Hematopoietic multipotent progenitor cell treated with erythropoietin and hydrocortisone succinate and interleukin-3 and kit ligand, for 8 days (in vitro differentiated cells): ENCODE measurements at places on chromosomes 6 and 20.

DNA sequence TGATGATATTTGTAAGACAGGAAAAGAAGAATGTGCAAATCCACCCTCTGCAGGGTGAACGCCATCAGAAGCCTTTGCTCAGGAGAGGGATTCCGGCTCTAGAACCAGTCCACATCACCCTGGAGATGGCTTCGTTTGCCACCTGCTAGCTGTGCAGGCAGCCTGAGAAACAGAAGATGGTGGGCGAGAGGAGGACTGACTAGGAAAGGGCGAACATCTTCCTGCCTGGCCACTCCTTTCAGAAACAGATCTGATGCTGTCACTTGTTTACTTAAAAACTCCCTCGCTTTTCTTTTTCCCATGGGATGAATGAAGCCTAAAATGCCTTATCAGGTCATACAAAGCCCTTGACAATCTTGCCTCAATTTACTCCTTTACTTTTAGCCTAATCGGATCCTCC is 1.2 kb downstream of the PTPRA start:
- DNase-seq = peak; percentile 27

DNA sequence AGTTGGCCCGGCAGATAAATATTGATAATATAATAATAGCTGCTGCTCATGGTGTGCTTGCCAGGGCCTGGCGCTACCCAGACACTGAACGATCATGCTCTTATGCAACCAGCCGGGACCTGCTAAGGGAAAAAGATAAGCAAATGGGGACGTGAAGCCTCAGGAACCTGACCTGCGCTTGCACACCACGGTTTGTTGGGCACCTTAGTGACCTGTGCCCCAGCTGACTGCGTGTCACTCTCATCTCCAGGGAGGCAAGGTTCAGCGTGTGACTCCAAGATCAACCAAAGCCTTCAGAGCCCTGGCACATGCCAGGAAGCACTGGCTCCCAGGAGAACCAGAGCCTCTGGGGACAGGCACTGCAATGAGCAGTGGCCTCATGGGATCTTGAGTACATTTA is 111.1 kb downstream of the AGPAT4 start:
- DNase-seq = no peak

DNA sequence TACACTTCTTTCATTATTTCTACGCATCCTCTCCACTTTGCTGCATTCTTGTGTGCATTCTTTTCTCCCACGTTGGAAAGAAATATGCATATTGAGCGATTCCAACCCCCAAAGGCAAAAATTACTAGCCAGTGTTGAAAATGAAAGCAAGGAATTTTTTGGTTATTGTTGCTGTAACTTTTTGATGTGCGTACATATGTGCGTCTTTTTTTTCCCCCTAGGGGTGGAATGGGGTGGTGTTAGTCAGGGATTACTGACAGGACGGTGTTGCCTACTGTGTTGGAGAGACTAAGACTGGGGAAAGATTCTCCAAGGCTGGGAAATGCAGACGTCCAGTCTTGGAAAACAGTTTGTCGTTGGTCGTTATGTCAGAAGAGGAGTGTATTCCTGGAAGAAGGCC is 44.2 kb upstream of the ESR1 start:
- DNase-seq = no peak

DNA sequence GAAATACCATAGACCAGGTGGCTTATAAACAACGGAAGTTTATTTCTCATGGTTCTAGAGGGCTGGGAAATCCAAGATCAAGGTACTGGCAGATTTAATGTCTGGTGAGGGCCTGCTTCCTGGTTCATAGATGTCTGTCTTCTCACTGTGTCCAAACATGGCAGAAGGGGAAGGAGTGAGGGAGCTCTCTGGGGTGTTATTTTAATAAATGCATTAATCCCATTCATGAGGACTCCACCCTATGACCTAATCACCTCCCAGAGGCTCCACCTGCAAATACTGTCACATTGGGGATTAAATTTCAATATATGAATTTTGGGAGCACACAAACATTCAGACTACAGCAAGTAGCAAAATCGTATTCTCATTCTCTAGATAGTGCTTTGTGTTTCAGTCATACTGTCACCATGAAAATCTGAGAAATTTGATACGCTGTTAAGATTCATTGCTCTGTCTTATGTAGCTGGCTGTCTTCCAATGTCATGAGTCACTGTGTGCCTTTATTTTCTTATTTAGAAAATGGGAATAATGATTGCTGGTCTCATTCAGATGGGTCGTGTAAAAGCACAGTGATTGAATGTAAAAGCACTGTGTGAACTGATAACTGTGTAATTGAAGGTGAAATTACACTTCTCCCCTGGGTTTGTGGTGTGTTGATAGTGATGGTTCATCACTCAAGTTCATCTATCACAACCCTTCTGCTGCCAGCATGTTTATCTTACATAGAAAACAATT is 8.9 kb upstream of the ERVFRD-1 start:
- peak; percentile 67 for DNase-seq

- DNase-seq = no peak
These were observed 30.0 kb upstream of the FBXL4 start for GRCh38 chr6:98977671-98978292.

DNA sequence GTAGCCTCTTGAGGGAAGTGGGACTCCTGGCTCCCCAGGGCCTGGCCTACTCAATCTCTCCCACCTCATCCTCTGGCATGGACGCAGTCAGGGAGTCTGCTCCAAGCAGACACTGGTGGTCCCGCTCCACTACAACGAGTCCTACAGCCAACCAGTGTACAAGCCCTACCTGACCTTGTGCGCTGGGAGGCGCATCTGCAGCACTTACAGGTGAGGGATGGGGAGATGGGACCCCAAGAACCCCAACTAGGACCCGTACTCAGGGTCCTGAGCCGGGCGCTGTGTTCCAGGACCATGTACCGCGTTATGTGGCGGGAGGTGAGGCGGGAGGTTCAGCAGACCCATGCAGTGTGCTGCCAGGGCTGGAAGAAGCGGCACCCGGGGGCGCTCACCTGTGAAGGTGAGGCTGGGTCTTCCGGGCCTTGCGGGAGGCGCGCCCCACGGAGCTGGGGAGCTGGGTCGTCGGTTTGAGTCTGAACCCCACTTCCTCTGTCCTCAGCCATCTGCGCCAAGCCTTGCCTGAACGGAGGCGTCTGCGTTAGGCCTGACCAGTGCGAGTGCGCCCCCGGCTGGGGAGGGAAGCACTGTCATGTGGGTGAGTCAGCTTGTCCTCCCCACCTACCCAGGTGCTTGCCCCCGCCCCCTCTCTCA is 2.1 kb downstream of the EGFL8 start:
- peak; percentile 44 for DNase-seq

DNA sequence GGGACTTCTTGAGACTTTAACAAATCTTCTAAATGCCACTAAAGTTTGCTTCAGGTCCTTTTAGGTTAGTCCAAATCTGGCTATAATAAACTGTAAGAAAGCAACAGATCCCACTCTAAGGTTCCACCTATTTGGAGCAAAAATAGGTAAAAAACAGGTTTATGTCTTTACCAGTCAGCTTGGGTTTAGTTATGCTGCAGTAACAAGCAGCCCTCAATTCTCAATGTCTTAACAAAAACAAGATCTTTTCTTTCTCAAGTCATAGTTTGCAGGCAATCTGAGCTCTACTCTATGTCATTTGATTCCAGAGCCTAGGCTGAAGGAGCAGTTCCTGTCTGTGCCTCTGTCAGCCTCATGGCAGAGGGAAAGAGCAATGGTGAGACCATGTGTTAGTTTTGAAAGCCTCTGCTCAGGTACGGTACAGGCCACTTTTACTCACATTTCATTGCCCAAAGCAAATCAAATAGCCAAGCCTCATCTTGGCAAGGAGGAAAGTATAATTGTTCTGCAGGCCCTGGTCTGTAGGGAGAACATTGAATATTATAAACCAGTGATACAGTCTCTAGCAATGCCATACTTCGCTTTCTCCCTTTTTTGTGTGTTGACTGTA is 108.6 kb downstream of the CD83 start:
- DNase-seq = no peak

GRCh38 chr6:1903780-1904465 is 294.2 kb downstream of the FOXC1 start:
- DNase-seq = no peak

DNA sequence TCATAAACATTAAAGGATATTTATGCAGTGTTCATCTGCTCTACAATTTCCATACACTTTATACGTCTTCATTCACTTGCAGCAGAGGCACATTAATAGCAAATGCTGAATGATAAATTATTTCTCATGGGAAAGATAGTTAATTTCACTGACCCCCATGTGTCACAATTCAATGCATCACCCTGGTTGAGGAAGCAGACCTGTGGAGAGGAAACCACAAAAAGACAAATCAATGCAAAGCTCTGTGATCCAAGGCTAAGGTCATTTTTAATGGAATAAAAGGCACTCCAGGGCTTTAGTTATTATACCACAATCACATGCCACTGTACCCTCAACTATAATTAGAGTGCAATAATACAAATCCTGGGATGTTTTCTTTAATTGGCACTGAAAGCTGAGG is 40.3 kb upstream of the TENT5A start:
- no peak for DNase-seq

- no peak for DNase-seq
These were observed 182.8 kb downstream of the GRM1 start for GRCh38 chr6:146211646-146212045.

DNA sequence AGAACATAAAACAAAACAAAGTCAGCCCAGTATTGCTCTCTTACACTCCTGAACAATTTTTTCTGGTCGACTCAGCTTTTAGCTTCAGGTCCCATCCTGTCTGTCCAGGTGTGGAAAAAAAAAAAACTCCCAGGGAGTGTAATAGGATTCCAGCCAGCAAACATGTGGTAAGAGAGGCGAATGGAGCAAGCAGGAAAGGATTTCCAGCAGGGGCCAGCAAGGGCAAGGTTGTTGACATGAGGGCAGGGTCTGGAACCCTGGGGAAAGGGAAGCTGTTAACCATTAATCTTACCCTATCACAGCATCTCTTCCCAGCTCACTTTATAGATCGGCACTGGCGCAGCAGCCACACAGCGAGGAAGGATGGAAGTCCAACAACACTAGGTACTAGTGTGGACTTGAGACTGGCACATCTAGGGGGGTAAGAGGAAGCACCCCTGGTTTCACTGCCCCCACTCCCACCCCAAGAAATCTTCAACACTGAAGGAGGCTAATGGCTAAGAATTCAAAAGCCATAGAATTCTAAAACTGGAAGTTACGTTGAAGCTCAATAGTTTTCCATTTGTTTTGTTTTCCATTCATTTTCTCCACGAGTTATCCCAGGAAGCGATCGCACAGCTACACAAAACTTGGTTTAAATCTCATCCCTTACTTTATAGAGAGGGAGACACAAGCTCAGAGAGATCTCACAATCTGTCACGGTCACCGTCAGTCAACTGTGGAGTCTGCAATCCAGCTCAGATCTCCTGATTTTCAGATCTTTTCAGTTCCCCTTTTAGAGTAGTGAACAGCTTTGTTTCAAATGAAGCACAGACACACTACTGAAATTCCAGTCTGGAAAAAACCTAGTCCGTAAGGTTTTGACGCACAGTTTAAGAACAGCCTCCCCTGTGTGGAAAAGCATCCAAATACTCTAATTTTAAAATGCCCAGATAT is 53.3 kb downstream of the SLC22A23 start:
- DNase-seq = no peak

GRCh38 chr6:37622646-37623071 is 75.0 kb downstream of the MDGA1 start:
- no peak for DNase-seq

DNA sequence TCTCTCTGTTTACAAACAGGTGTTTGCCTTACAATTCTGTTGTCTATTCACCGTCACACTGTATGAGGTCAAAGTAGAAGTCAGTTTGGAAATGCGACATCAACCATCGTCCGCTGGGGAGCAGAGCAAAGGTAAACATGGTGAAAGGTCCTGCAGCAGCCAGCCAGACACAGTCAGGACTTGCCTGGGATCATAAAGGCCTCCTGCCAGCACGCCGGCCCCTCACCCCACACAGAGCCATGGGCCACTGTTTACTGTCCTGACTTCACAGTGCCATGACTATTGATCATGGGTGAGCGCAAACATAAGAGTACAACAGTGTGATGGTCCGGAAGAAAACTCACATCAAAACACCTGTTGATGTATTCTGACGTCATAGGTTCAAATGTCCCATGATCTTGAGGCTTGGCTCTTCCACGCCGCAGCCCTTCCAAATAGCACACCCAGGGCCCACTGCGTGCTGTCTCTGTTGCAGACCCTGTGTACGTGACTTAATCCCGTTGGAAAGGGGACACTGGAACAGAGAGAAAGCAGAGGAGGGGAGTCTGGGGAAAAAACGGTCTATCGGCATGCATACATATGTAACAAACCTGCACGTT is 16.9 kb upstream of the PPP1R3G start:
- DNase-seq = no peak

DNA sequence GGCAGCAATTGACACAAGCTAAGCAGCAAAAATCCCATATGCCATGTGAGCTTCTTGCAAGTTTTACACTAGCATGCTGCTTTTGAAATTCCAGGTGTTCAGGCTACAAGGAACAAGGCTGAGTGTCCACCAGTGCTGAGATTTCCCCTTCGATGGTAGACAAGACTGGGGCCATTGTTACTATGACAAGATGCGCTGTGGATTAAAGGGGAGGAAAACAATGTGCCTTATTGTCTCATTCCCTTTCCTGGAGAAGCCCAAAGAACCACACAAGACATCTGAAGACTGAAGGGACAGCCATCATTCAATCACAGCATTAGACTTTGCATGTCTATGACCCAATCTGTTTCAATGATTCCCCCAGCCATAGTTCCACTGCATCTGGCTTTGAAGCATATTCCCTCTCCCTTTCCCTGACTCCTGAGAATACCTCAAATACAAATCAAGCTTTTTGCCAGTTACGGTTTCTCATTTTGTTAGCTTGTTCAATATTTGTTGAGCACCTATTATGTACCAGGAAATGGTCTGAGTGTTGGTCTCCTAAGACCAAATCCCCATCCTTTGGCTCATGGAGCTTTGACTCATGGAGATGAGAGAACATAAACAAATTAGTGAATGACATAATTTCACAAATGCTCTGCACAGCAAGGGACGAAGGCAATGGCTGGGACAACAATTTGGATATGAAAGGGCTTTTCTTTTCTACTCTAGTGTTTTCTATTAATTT is 23.4 kb upstream of the SCGN start:
- DNase-seq = no peak

DNA sequence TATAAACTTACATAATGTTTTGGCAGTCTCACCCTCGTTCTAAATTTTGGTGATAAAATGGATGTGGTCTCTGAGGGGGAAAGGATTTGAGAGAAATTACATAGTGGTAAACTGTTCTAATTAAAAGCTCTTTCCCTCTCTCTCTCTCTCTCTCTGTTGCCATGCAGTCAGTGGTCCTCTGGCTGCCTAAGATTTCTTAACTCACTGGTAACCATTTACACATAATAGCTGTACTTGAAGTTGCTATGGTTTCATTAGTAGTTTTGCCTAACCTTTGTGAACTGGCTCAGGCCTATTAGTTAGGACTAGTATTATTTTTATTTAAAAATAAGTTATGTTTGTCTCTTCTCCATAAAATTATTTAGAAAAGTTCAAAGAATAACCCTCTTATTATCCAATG is 42.0 kb downstream of the MAPK14 start:
- DNase-seq = no peak

- DNase-seq = no peak
These were observed 55.7 kb downstream of the TRMT11 start for GRCh38 chr6:126042001-126042419.
